ENCODE measurements at places on chromosomes 5 and 9.

DNA sequence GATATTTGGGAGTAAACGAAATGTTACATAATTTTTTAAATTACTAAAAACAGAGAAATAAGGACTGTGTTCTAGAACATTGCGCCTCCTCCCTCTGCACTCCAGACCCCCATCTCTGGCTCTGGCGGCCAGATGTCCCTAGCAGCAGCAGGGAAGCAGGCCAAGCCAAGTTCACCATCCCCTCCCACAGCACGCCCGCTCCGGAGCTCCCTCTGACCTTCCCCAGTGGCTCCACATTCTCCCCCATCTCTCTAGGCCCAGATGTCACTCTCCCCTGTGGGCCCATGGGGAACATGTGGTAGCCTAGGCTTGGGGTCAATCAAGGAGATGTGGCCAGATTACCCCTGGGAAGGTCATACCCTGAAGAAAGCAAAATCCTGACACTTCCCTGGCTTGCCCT is 6.3 kb upstream of the WNK2 start:
- DNase-seq = no peak

- DNase-seq = no peak
Measured at GRCh38 chr5:153753645-153754432, 263.4 kb downstream of the GRIA1 start.

GRCh38 chr5:54994628-54995027 is 9.2 kb upstream of the ESM1 start:
- no peak for DNase-seq

GRCh38 chr5:73899916-73900315 is 273.9 kb downstream of the ARHGEF28 start:
- no peak for DNase-seq

DNA sequence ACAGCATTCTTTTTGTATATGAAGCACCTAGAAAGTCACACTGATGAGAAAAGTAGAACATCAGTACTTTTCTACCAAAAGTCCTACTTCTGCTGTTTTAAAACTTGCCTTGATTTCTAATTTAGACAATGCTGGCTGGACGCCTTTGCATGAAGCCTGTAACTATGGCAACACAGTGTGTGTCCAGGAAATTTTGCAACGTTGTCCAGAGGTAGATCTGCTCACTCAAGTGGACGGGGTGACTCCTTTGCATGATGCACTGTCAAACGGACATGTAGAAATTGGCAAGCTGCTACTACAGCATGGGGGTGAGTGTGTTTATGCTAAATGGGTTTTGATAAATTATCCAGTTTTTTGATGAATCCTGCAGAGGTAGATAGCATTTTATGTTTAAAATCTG is 73.5 kb downstream of the SLF1 start:
- no peak for DNase-seq

- DNase-seq = no peak
Measured at GRCh38 chr9:28056006-28056405, 482.7 kb upstream of the C9orf72 start.

DNA sequence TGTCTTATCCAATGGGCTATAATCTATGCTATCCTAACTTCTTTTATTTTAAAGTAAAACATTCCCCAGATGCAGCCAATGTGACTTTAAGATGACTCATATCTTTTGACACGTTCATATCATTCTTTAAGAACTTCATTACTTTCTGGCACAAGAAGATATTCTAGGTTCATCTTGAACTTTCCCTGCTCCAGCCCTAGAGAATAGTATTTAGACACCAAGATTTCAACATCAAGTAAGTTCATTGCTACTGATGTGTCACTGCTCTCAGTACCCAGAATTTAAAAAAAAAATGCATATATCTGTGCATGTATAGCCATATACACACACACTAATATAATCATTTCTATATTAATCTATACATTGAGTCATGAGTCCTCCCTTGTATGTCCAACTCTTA is 175.2 kb downstream of the SAXO1 start:
- no peak for DNase-seq

- no peak for DNase-seq
Measured at GRCh38 chr9:684941-685340, 156.6 kb upstream of the DMRT1 start.

DNA sequence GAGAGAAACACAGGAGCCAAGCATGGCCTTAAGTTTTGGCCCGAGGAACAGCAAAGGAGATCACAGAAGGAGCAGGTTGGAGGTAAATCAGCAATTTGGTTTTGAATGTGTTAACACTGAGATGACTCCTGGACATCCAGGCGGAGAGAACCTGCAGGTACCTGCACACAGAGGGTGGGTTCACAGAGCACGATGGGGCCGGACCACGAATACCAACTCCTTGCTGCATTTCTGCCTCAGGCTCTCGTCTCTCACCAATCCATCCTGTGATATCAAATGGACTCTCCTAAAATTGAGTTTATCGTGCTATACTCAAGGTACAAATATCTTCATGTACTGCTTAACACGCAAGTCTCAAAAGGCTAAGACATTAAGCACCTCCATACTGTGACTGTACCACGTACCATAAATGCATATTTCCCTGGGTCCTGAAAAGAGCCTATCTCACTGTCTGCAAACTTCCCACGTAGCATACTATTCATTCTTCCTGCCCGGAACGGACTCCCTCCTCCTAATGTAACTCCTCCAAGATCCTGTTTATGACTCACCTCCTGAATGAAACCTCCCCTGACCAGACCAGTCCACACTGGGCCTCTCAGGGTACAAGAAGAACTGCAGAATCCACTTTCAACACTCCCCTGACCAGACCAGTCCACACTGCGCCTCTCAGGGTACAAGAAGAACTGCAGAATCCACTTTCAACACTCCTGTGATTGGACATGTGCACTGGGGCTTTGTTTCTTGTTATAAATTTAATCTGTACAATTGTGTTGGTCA is 380.8 kb upstream of the RFX3 start:
- no peak for DNase-seq

DNA sequence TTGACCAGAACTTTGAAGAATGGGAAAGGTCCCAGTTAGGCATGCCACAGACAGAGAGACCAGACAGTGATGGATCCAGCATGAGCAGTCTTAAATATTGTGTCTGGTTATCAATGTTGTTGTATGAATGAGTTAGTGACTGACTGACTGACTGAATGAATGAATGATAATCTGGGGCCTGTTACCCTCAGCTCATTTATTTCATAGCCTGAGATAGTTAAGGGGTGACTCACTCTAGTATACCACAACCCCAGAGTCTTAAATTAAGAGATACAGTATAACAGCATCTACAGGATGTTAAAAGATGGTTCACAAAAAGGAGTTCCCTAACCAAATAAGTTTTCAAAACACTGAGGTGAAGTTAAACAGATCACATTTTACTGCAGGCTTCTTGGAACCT is 133.5 kb downstream of the SGCD start:
- DNase-seq = no peak

- no peak for DNase-seq
Measured at GRCh38 chr5:103451261-103451660, 111.3 kb downstream of the NUDT12 start.

DNA sequence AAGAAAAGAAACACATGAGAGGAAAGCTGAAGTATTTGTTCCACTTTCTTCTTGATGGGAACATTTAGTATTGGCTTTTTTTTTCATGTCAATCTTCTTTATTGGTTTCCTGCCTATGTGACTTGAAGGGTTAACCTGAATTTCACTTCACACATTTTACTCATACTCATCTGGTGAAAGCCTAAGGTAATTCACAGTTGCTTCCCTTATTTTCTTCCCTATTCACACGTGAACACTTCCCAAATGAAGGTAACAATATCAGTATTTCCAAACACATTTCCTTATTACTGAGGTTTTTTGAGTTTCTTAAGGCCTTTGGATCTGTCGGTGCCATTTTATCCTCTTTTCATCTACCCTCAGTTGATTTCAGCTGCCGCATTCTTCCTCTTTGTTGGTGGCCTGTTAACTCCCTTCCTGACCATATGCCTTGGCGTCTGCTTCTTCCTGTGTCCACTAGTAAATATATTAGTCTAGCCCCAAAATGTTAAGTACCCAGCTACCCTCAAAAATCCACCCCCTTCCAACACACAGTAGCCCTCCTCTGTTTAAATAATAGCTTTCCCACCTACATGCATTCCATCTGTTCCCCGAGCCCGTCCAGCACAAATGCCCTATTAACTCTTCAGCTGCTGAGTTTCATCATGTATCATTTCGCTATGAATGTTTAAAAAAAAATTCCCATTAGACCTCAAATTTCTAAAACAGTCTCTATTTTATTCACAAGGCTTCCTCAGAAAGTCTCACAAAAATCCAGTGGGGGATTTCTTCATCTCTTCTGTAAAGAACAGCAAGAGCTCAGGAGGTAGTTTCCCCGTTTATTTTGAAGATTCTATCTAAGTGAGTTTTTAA is 97.3 kb downstream of the USP20 start:
- no peak for DNase-seq

- DNase-seq = no peak
Measured at GRCh38 chr5:172594867-172595466, 46.1 kb upstream of the NEURL1B start.

DNA sequence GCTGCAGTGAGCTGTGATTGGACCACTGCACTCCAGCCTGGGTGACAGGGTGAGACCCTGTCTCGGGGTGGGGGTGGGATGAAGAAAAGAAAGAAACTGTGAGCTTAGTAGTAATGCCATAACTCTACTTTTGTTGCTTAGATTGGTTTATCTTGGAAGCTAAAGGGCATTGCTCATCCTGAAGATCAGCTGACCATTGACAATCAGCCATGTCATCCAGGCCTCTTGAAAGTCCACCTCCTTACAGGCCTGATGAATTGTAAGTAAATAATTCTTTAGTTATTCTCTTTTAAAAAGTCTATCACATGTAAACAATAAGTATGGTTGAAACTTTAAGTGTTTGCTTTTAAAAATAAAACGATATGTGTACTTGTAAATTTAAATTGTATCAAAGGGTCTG is 11.4 kb downstream of the OCLN start:
- DNase-seq = no peak

- no peak for DNase-seq
Measured at GRCh38 chr9:82572146-82572545, 490.8 kb downstream of the RASEF start.

- DNase-seq = no peak
Measured at GRCh38 chr9:9045572-9045971, 1246.0 kb upstream of the DMAC1 start.

GRCh38 chr5:61627531-61627930 is 295.5 kb downstream of the ZSWIM6 start:
- no peak for DNase-seq

DNA sequence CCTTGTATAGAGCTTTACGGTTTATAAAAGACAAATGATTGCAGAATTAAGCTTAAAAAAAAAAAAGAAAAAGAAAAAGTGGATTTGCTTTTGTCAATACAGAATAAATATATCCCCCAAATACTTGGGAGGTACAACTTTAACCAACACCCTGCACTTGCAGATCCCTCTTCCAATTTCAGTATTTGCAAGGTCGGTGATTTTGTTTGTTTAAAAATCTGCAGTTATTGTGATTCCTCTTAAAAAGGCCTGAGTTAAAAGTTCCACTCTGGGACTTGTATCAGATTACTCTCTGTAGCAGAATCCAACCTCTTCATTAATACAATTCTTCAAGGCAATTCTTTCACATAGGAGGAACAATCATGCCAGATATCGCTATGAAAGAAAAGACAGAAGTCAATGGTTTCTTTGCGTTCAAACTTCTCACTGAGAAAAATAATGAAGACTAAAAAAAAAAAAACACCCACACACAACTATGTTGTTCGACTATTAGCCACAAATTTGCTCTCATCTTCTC is 400.9 kb downstream of the EBF1 start:
- no peak for DNase-seq

DNA sequence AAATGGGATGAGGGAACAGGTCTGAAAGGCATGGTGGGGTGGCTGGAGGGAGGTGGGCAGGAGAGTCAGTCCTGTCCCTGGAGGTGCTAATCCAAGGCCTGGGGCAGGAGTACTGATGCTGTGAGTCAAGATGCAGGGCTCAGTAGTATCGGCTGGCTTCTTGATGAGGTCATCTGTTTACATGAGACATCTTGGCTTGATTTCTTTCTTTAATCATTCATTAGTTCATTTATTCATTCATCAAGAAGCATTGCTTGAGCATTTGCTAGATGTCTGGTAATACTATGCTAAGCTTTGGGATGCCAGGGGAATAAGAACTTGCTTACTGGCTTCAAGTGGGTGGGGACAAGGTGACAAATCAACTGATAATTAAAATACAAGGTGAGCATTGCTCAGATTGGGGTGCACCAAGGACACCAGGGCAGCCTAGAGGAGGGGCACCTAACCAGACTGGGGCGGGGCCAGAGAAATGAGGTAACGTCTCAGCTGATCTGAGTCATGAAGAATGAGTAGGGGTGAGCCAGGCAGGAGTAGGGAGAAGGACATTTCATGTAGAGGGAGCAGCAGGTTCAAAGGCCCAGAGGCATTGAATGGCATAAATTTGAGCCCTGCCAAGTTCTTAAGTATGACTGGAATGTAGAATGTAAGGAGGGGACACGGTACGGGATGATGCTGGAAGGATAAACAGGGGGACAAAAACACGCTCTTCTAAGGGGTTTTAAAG is 88.8 kb downstream of the EGFLAM start:
- DNase-seq = no peak

- no peak for DNase-seq
Measured at GRCh38 chr9:124852121-124852828, 985 bp upstream of the WDR38 start.

GRCh38 chr9:72807765-72808445 is 144.9 kb downstream of the ALDH1A1 start:
- no peak for DNase-seq

DNA sequence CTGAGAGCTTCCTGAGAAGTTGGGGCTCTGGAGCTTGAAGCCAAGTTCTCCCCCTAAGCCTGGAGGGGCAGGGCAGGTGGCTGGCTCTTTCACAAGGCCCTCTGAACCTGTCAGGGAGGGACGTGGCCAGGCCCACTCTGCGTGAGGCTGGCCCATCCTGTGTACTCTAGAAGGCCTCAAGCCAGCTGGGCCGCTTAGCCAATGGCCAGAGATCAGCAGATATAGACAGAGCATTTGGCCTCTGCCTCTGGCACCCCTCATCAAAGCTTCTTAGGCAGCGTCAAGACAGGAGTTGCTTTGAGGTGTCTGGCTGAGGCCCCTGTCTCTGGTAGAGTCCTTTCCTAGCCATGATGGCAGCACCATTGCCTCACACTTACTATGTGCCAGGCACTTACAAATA is 105.6 kb downstream of the FGF18 start:
- DNase-seq = no peak

GRCh38 chr5:168793841-168794837 is 215.0 kb upstream of the PANK3 start:
- DNase-seq = no peak

DNA sequence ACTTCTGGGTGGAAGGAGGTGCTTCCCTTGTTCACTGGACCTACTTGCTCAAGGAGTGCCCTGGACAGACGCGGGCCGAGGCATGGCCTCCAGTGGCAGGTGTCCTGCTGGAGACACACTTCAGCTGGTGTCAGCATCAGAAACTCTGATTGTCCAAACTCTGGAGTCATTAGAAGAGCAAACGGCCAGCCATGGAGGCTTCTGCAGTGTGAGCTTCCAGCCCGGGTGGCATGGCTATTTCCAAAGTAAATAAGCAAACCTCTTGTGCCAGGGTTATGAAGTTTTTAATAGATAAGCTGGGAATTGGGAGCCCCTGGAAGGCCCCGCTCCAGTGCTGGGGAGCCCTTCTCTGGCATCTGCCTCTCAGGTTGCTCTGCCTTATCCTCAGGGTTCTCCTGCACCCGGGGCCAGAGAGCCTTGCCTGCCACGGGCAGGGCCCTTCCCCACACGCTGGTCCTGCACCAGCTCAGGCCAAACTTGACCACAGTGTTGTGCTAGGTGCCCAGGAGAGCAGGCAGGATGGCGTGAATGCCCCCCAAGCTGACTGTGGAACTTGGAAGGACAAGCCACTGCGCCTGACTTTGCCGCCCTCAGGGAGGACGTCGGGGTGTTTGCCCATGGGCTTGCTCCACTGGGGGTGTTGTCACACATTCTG is 285.6 kb downstream of the GADD45G start:
- DNase-seq = no peak

- no peak for DNase-seq
Measured at GRCh38 chr9:78280982-78281668, 15.8 kb upstream of the PSAT1 start.

Measured in stimulated activated CD4-positive, alpha-beta T cell treated with anti-CD3 and anti-CD28 coated beads, Interleukin-1b, Interleukin-23, amount 100 ng/mL, for 24 hours (primary cell).